Fibroblast of upper back skin (primary cell): ENCODE measurements at places on chromosomes 6 and 20.
A peak's percentile ranks its signal among the peaks of the same experiment; 100 is the strongest.

DNA sequence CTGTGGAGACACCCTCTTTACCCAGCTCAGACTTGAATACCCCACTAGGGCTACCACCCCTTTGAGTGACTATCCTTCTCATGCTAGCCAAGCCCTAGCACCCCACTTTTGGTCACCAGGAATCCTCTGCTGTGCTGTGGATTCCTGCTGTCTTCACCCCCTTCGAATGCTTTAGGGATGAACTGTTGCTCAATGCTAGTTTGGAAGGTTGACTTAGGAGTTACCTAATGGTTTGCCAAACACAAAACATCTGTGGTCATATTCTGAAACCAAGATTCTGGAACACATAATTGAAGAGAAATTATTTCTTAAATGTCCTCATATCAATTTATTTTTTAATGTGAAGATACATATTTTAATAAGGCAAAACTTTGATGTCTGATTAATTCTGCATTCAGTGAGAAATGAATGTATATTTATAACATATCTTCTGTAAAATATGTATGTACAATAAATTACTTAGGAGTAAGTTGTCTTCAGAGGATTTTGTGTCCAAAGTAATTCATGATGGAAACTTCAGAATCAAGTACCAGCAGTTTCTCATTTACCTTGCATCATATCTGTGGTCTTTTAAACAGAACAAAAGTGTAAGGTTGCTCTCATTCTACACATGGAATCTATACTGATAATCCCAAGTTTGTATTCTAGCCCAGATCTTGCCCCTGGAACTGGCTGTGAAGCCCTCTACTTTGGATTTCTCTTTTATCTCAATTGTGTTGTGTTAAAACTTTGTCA lies 46.9 kb downstream of the TMEM200A start:
- peak; percentile 53 for DNase-seq

DNA sequence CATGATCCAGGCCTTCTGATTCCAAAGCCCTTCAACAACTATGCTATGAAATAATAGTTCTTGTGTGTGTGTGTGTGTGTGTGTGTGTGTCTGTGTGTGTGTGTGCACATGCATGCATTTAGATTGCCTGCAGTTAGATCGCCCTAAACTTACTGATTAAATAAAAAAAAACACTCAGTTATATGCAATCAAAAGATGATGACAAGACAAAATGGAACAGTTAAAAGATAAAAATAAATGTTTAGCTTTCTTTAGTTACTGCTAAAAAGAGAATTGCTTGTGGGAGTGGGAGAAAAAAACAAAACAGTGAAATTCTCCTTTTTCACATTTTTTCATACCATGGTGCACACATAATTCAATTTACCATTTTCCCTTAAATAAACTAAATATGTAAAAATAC lies 29.4 kb downstream of the MARCKS start:
- no peak for DNase-seq

DNA sequence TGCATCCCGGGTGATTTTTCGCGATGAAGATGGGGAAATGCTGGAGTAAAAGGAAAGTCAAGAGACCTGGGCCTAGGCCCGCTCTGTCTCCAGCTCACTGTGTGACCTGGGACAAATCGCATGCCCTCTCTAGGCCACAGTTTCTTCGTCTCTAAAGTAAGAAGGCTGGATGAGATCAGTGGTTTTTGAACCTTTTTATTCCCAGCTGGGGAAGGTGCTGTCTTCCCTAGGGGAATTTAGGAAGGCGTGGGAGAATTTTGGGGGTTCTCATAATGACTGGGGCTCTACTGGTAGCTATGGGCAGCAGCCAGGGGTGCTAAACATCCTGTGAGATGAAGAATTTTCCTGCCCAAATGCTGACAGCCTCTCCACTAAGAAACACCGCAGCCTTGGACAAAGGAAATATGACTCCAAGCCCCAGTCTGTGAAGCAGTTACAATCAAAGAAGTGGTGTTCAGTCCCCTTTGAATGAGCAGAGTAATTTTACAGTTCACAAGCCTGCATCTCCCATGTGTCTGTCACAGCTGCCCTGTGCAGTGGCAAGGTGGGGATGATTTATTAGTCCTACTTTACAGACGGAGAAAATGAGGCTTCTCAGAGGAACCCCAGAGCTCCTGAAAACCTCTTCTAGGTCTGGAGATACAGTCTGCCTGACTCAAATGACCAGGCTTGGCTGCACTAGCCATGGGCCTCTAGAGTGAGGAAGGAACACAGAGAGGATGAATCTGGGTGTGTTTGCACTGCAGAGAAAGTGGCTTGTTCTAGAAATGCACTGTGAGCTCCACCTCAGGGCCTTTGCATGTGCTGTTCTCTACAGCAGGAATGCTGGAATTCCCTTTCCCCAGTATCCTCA lies 57.2 kb downstream of the RAB44 start:
- DNase-seq = no peak

DNA sequence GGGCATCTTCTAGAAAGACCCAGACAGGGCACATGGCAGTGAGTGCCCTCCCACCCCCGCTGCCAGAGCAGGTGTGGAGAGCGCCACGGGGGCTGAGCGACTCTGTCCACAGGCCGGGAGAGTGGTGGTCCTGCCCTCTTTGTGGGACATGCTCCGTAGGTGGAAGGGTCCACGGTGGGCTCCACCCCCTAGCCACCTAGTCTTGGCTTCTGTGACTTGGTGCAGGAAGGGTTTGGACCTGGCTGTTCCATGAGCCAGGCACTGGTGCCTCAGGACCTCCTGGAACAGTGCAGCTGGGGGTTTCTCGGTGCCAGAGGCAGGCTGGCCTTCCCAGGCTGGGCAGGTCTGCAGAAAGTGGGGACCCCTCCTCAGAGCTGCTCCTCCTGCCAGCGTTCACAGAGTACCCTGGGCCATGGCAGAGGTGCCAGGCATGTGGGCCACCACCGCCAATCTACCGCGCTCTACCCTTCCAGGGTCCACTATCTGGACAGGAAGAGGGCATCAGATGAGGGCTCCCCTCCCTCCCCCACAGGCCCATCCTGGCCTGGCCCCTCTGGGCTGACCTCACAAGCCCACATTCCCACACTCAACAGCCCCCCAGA lies 23.0 kb downstream of the SLCO4A1 start:
- DNase-seq = no peak

DNA sequence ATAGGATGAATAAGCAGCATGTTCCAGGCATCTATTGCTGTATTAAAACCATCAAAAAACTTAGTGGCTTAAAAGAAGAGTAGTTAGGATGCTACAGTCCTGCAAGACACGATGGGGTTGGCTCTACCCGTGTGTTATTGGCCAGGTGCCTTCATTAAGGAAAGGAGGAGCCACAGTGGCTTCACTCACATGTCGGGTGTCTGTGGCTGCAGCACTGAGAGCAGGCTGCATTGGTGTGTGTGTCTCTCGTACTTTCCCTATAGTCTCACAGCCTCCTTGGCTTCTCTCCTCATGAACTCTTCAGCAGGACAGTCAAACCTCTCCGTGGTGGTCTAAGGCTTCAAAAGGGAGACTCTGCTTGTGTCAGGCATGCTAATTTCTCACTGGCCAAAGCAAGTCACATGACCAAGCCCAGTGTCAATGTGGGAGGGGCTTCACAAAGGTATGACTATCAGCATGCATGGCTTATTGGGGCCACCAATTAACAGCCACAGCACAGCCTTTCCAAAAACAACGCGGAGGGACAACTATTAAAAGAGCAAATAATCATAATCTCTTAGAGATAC lies 402.8 kb downstream of the KIF16B start:
- DNase-seq = no peak
